ENCODE measurements at places on chromosomes 11 and 22.

GRCh38 chr11:9629064-9629463 lies 34.8 kb upstream of the SWAP70 start:
- no peak for DNase-seq

DNA sequence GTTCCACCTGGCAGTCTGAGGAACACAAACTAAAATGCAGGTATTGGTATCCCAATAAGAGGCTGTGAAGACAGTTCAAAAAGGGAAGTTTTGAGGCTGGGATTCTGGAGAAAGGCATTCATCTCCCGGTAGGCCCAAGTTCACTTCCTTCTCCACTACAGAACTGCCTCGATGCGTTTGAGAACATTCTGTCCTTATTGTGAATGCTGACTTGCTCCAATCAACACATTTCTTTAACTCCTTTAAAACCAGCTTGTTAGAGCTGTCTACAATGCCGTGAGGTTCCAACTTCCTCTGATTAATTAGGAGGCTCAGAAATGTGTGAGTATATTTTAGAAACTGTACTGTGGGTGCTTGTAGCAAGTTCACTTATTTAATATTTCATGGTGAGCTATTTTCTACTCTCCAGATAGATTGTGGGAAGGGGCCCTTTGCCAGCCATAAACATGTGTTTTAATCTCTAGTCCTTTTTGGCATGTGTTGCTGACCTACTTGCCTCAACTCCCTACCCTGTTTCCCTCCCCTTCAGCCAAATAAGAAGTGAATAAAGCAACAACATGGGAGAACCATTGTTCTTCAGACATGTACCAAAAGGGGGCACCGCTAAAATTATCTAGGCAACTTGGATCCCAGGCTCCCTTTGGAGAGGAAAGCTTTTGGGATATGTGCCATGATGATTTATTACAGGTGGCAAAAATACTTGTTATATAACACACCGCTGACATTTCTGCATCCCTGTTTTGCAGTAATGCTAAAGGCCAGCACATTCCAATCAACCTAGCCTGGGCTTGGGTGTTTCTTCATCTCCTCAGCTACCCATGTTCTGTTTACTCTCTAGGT lies 245.6 kb downstream of the BLID start:
- DNase-seq = no peak

GRCh38 chr11:121299417-121299816 lies 6.8 kb downstream of the SC5D start:
- DNase-seq = no peak

DNA sequence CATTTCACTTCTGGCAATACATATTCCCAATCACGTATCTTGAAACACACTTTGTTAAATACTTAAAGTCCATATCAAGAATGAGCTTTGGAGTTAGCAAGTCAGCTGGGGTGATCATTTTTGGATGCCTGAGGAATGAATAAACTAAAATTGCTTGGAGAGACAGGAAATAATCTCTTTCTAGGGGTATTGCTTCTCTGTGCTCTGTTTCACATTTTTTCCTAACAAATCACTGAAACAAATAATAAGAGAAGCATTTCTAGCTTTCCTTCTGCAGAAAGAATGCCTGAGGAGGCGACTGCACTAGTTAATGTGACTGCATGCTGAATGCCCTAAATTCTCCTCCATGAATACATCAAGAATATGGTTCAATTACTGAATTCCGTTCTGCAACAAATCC lies 541.4 kb upstream of the CCDC90B start:
- no peak for DNase-seq

DNA sequence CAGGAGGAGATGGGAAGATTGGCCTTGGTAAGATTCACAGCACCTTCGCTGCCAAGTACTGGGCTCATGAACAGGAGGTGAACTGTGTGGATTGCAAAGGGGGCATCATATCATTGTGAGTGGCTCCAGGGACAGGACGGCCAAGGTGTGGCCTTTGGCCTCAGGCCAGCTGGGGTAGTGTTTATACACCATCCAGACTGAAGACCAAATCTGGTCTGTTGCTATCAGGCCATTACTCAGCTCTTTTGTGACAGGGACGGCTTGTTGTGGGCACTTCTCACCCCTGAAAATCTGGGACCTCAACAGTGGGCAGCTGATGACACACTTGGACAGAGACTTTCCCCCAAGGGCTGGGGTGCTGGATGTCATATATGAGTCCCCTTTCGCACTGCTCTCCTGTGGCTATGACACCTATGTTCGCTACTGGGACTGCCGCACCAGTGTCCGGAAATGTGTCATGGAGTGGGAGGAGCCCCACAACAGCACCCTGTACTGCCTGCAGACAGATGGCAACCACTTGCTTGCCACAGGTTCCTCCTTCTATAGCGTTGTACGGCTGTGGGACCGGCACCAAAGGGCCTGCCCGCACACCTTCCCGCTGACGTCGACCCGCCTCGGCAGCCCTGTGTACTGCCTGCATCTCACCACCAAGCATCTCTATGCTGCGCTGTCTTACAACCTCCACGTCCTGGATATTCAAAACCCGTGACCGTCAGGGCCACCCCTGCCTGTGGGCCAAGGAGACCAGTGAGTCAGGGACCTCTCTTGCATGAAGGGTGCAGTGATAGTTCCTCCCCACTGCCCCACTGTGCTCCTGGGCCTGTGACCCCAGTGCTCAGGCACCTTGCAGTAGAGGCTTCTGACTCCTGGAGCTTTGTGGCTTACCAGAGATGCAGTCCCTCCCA lies 83.6 kb downstream of the BCR start:
- no peak for DNase-seq

DNA sequence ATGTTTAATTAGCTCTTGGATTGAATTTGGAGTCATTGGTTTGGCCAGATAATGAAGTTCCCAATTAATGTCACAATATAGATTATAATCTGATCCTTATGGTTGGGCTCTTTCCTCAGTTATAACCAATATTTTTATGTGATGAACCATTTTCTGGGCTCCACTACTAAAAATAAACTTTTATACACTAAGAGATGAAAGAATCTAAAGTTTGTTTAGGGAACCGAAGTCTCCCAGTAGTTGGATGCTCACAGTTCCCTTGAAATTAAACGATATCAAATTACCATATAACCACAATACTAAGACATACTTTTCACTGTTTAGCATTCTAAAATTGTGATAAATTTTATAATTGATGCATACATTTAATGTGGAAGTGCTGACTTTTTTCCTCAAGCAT lies 47.0 kb upstream of the ARHGAP42 start:
- DNase-seq = no peak

DNA sequence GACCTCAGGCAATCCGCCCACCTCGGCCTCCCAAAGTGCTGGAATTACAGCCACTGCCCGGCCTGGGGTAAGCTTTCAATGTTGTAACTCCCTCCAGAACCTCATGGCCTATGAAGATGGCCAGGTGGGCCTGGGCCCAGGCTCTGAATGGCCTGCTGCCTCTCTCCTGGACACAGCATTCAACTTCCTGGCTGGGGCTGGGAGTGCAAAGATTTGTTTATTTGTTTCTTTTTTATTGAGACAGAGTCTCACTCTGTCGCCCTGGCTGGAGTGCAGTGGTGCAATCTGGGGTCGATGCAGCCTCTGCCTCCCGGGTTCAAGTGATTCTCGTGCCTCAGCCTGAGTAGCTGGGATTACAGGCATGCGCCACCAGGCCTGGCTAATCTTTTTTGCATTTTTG lies 513 bp upstream of the TSGA10IP start:
- no peak for DNase-seq

GRCh38 chr11:35323076-35323868 lies 96.1 kb downstream of the SLC1A2 start:
- DNase-seq = no peak

GRCh38 chr22:35912658-35913057 lies 116.0 kb downstream of the RBFOX2 start:
- no peak for DNase-seq

DNA sequence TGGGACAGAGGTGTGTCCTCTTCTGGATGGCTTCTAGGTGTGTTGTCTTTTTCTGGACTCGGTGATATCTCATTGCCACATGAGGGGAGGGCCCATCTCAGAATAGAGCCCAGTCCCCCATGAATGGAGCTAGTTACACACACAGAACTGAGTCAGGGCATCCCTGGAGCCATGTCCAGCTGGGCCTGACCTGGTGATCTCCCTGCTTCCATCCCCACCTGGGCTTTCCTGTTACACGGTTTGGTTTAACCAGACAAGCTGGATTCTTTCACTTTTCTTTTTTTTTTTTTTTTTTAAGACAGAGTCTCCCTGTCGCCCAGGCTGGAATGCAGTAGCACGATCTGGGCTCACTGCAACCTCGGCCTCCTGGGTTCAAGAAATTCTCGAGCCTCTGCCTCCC lies 6.1 kb upstream of the A4GALT start:
- DNase-seq = no peak

GRCh38 chr11:124941703-124942102 lies 5.9 kb upstream of the HEPACAM start:
- DNase-seq = no peak

GRCh38 chr11:78845496-78845895 lies 270.8 kb upstream of the NARS2 start:
- no peak for DNase-seq

DNA sequence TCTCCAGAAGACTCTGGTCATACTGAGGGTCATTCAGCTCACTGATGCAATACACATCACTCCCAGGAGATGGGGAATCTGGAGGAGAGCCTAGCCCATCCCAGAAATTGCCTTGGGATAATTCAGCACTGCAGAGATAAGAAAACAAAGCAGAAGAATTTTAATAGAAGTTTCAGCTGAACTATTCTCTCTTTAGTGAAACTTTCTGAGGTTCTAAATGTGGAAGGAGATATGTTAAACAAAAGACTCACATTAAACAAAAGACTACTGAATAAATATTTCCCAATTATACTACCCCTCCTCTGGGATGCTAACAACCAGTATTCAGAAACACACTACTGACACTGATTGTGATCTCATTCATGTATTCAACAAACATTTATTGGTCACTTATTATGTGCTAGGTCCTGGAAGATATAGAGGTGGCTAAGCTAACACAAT lies 47.8 kb downstream of the C2CD3 start:
- DNase-seq = no peak

DNA sequence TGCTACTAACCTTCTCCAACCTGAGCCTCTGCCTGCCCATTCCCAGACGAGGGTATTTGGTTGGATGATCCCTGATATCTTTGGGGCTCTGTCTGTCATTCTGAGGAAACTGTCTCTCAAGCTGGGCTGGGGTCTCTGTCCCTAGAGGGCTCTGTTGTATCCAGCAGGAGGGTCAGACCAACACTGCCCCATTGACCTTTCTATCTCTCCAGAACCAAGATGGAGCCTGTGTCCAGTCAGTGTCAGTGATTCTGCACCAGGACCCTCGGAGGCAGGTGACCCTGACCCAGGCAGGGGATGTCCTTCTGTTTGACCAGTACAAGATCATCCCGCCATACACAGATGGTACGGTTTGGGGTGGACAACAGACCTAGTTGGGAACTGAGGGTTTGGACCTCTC lies 21.9 kb downstream of the OTOG start:
- no peak for DNase-seq

DNA sequence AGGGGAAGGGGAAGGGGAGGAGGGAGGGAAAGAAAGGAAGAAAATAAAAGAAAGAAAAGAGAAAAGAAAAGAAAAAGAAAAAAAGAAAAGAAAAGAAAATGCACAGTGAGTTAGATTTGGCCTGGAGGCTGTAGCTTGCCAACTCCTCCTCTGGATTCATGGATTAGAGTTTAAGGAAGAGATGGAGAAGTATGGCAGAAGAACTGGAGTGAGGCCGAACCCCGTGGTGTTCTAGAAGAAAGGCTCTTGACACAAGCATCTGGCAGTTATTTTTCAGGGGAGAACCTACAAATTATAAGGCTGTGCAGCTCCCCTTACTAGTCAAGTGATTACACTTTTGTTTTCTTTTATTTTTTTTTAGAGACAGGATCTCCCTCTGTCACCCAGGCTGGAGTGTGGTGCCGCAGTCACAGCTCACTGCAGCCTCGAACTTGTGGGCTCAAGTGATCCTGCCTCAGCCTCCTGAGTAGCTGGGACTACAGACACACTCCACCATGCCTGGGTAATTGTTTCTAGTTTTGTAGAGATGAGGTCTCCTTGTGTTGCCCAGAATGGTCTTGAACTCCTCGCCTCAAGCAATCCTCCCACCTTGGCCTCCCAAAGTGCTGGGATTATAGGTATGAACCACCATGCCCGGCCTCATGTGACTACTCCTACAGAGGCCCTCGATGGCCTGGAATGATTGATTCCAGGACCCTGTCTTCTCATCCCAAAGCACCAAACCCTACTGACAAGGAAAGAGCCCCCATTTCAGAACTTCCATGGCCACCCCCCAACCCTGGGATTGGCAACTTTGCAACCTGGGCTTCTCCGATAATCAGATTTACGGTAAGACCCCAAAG lies 19.5 kb downstream of the ZNF74 start:
- no peak for DNase-seq

DNA sequence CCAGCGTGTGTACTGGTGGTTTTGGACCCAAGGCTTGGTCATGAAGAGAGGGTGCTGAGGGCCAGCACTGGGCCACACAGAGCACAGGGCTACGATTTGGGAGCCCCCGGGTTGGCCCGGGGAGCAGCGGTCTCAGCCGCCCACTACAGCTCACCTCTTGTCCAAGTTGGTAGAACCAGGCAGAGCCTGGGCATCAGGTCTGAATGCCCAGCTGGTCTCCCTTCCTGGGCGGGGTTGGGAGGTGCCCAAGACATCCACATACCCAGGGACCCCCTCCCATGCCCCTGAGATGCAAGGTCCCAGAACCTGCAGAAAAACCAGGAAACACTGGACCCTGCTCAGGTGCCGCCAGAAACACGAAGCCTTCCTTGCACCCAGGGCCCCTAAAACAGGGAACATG lies 18.0 kb downstream of the CELSR1 start:
- DNase-seq = no peak

- peak; percentile 80 for DNase-seq
These were observed 45.1 kb downstream of the C11orf96 start for GRCh38 chr11:43987384-43988039.

DNA sequence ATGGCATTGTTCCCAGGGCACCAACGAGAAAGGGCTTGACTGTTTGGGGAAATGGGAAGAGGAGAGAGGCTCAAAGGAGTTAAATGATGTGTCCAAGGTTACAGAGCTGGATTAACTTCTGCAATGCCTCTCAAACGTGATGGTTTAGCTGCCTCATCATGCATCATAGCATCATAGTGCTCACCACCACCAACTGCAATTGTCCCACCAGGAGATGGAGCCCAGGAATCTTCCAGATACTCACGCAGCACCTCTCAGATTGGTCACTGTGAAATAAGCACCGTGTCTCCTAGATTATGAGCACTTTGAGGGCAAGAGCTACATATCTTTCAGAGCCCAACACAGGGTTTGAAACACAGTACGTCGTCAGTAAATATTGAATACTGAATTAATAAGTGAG lies 69.2 kb downstream of the PRSS23 start:
- DNase-seq = no peak

DNA sequence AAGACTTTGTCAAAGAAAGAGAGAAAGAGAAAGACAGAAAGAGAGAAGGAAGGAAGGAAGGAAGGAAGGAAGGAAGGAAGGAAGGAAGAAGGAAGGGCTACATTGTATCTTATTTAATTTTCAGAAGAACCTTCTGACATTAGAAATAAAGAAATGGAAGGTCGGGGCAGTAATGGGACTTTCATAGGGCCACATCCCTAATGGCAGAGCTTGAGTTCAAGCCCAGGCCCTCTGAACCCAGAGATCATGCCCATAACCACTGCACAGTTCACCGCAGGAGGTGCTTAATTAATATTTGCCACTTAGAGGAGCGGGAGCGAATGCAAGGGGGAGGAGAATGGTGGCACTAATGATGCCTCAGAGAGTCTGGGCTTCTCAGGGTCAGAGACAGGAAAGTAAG lies 233.3 kb downstream of the MN1 start:
- no peak for DNase-seq
